Gastrocnemius medialis (tissue), 4 donors: ENCODE measurements at places on chromosomes 16 and 17.

- DNase-seq, result peak; percentile 77
- peaks cover 26% of the 10 kb centered on the region for H3K4me1 ChIP-seq
- peak overlapping the region; percentile 78 for H3K27ac ChIP-seq
- H3K4me3 ChIP-seq, result peak overlapping the region; percentile 15
- no peaks in the 10 kb centered on the region for H3K27me3 ChIP-seq
Measured at GRCh38 chr17:78324391-78325075, 35.3 kb downstream of the SOCS3 start.

DNA sequence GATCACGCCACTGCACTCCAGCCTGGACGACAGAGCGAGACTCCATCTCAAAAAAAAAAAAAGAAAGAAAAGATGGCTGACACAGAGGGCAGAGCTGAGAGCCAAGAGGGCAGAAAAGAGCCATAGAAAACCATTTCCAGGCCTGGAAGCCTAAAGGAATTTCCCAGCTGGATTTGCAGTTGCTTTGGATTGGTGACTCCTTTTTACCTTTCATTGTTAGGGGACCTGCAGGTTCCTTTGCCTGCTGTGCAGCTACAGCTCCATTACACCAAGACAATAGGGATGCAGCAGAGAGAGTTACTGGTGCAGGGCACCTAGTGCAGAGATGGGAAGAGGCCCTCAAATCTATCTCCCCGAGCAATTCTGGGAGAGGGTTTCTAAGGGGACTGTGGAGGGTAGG, 18.4 kb downstream of the ZNF668 start:
- H3K27me3 ChIP-seq, result no peaks in the 10 kb centered on the region
- H3K4me3 ChIP-seq, result no peak overlapping the region
- H3K4me1 ChIP-seq, result no peaks in the 10 kb centered on the region
- H3K27ac ChIP-seq, result no peak overlapping the region
- H3K36me3 ChIP-seq, result peaks cover 14% of the 10 kb centered on the region
- no peak for DNase-seq

DNA sequence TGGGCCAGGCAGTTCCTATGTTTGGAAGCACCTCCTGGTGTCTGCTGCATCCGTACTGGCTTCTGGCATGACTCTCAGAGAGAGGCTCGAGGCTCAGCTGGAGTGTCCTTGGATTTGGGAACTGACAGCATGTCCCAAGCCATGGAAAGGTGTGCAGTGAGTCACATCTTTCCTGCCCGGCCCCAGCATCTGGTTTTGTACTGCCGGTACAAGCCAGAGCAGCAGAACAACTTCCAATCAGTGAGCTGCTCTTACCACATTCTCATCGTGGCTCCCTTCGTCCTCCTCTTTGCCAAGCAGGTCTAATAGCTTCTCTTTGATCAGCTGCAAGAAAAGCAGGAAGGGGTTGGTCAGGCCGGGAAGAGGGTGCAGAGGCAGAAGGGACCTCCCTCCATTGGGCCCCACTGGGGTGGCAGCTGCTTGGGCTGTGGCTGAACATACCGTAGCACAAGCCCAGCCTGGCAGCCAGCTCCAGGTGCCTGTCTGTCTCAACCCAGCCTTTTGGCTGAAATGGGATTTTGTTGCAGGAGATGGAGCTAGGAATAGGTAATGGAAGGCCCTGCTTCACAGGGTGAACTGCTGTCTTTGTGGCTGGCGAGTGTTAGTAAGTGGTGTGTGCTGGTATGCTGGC, 24.2 kb downstream of the SPACA3 start:
- no peak overlapping the region for H3K27ac ChIP-seq
- no peaks in the 10 kb centered on the region for H3K4me1 ChIP-seq
- no peak overlapping the region for H3K4me3 ChIP-seq
- DNase-seq, result no peak
- H3K36me3 ChIP-seq, result no peaks in the 10 kb centered on the region

DNA sequence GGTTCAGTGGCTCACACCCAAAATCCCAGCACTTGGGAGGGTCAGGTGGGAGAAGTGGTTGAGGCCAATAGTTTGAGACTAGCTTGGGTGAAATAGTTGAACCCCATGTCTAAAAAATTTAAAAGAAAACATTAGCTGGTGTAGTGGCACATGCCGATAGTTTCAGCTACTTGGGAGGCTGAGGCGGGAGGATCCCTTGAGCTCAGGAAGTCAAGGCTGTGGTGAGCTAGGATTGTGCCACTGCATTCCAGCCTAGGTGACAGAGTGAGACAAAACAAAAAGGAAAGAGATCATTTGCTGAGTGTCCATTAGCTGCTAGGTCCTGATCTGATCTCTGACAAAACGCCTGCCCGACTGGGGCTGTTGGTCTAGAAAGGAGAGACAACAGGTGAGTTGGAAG, 14.1 kb upstream of the DBNDD1 start:
- H3K27me3 ChIP-seq, result no peaks in the 10 kb centered on the region
- no peaks in the 10 kb centered on the region for H3K4me1 ChIP-seq
- peaks cover 26% of the 10 kb centered on the region for H3K36me3 ChIP-seq
- no peak overlapping the region for H3K27ac ChIP-seq

DNA sequence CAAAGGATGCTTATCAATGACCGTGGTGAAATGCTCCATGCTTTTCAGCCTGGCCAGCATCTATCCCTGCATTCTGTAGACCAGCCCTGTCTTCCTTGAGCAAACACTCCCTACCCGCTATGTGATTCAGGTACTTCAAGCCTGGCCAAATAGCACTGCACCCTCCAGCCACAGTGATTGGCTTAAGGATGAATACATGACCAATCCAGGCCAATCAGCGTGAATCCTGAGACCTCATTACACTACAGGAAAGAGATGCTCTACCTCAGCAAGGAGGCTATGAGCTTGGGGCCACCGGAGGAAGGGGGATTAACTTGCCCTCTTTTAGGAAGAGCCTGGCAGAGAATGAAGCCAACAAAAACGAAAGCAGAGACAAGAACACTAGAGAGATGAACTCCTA, 162.5 kb downstream of the ZNF423 start:
- H3K4me1 ChIP-seq, result no peaks in the 10 kb centered on the region
- no peak overlapping the region for H3K27ac ChIP-seq
- no peaks in the 10 kb centered on the region for H3K27me3 ChIP-seq
- no peak for DNase-seq
